Activated CD4-positive, alpha-beta T cell treated with anti-CD3 and anti-CD28 coated beads for 24 hours (primary cell): ENCODE measurements at places on chromosomes 4 and X.

DNA sequence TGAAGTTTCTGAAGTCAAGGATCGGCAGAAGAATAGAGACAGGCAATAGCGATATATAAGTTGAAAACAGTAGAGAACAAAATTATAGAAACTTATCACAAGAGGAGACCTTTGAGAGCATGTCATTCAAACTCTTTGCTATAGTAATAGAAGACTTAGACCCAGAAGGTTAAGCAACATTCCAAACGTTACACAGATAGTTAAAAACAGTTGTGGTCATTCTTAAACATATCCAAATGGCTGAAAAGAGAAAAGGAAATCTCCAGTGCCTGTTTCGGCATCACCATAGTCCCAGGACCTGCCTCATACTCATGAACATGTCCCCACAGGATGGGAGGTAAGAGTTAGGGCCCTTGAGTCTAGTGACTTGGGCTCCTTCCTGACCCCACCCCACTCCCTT, 258.1 kb upstream of the NOCT start:
- DNase-seq, result no peak

- DNase-seq, result no peak
These were observed 178.1 kb downstream of the MAML3 start for GRCh38 chr4:139975830-139976272.

DNA sequence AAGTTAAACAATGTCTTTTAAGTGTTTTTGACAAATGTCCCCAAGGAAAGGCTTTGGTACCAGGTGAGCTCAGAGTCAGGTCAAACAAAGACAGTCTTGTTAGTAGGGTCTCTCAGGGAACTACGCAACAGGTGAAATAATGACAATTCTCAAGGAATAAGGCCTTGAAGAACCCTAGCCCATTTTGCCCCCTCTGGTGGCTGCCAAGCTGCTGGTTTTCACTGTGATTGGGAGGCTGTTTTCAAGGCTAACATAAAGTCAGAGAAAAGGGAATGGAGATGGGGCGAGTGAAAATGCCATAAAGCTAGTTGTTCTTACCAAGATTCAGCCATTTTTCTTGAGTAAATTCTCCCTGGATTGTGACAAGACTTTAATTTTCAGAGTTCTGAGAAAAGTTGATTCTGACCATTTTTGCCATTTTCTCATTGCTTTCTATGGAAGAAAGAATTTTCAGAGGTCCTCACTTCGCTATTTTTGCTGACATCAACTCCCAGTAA, 58.7 kb downstream of the RWDD4 start:
- no peak for DNase-seq

- no peak for DNase-seq
These were observed 239.7 kb downstream of the QDPR start for GRCh38 chr4:17272154-17272553.

DNA sequence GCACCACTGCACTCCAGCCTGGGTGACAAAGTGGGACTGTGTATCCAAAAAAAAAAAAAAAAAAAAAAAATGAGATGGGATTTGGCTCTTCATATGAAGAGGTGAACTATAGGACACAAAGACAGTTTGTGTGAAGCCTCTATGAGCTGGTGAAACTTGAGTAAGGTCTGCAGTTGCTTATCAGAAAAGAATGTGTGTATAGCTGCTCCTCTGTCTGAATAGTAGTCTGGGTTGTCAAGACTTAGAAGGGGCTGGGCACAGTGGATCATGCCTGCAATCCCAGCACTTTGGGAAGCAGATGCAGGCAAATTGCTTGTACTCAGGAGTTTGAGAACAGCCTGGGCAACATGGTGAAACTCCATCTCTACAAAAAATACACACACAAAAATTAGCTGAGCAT, 82.8 kb downstream of the ARSF start:
- DNase-seq, result no peak

- no peak for DNase-seq
These were observed 213.3 kb downstream of the DTHD1 start for GRCh38 chr4:36494747-36495146.

GRCh38 chr4:48967631-48968030, 18.4 kb upstream of the CWH43 start:
- no peak for DNase-seq

- peak; percentile 48 for DNase-seq
These were observed 10.7 kb upstream of the DLG3 start for GRCh38 chrX:70433848-70434351.

DNA sequence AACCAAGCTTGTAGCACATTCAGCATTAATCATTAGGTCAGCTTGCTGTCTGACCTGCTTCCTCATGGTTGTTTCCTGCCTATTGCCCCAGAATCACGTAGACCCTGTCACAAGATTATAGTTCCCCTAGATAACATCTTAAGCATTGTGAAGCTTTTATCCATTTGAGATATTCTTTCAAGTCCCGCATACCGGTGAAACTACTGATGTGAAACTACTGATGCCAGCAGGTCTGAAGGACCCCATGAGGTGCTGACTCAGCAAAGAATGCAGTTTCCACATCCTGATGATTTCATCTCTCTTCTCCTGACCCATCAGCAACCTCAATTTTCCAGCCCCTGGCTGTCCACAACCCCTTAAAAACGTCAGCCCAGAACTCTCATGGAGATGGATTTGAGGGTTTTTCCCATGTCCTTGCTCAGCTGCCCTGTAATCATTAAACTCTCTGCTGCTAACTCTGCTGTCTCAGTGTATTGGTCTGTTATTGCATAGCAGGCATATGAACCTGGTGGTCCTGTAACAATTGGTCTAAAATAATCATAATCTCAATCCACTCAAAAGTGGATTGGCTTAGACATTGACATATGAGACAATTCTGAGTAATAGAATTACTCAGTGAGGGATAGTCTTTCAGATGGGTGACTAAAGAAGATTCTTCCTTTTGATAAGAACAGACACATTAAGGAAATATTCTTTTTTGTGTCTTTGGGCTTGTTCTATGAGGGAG, 26.3 kb upstream of the UBA6 start:
- no peak for DNase-seq

- DNase-seq, result no peak
These were observed 638.4 kb downstream of the IL1RAPL1 start for GRCh38 chrX:29225670-29226069.

GRCh38 chrX:9519546-9520216, 54.8 kb downstream of the TBL1X start:
- DNase-seq, result no peak

DNA sequence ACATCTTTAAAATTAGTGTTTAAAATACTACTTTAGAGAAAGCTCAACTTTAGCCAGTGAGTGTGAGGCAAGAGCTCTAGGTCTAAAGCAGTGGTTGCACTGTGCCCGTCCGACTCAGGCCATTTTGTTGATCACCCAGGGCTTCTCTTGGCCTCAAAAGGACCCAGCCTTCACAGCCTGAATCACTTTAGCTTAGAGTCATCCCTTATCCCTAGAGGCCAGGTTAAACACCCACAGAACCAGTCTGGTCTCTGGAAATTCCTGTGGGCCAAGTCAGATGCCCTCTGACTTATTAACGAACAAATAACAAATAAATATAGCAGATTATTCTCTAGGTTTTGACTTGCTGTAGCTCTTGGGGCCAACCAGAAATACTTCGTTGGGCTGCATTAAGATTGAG, 102.3 kb downstream of the WWC2 start:
- DNase-seq, result no peak

DNA sequence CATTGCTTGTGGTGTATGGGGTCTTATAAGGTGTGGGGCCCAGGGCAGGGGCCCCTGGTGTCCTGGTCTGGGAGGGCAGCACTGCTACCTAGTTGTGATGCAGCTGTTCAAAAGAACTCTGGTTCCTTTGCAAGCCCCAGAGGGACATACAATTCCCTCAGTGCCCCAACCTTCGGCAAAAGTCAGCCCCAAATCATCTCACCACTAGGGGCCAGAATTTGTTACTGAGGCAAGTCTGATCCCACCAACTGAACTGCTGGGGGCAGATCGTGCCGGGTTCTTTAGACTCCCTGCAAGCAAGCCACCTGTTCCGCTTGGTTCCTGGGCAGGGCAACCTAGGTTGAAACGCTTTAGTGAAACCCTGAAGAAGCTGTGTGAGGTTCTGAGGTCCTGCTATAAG, 180.1 kb upstream of the S100G start:
- DNase-seq, result no peak

GRCh38 chrX:136794080-136794479, 13.3 kb upstream of the ARHGEF6 start:
- DNase-seq, result no peak

GRCh38 chr4:86918539-86919072, 16.2 kb upstream of the AFF1 start:
- DNase-seq, result no peak

DNA sequence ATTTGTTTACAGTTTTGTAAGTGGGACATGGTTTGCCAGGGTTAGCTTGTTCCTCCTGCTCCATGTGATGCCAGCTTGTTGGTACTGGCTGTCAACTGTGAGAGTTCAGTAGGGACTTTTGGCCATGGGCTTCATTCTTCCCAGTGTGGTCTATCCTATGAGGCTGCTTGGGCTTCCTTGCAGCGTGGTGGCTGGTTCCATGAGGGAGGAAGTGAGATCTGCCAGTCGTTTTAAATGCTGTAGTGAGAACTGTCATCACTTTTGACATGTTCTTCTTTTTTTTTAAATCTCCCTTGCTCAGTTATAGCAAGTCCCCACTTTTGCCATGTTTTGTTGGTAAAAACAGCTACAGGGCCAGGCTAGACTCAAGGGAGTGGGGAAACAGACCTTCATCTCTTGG, 15.9 kb downstream of the NSD2 start:
- no peak for DNase-seq

DNA sequence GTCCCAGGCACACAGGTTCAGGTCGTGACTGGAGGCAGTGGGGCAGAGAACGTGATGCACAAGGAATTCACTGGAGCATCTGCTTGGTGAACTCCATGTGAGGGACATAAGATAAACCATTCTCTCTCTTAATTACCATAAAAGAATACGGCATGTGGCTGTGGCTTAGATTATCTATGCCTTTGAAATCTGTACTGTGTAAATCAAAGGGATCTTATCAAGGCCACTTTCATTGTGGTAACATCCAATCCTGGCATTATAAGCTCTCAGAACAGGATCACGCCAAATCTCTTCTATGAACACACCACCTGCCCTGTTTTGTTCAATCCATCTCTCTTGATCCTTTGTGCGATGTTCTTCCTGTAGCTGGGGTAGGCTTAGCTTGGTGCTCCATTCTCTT, 192.3 kb downstream of the SPATA18 start:
- no peak for DNase-seq

- DNase-seq, result no peak
These were observed 78.8 kb downstream of the HADH start for GRCh38 chr4:108068442-108068841.

GRCh38 chrX:6225288-6225910, 3.3 kb downstream of the NLGN4X start:
- DNase-seq, result no peak

- DNase-seq, result no peak
These were observed 256.8 kb downstream of the TRIML1 start for GRCh38 chr4:188396037-188396436.

DNA sequence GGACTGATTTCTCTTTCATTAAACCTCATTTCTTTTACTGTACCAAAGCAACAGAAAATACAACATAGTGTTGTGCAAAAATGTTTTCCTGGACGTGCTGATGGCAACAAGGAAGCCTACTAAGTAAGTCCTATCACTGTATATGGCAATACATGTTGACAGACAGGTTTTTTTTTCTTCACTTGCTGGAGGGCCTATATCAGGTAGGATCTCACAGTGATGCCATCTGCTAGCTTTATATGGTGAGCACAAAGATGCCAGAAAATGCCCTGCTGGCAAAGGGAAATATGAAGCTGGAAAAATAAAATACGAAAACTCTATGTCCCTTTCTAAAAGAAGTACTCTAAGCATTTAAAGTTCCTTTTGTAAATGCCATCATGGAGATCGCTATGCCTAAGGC, 119.0 kb upstream of the PDLIM3 start:
- no peak for DNase-seq

DNA sequence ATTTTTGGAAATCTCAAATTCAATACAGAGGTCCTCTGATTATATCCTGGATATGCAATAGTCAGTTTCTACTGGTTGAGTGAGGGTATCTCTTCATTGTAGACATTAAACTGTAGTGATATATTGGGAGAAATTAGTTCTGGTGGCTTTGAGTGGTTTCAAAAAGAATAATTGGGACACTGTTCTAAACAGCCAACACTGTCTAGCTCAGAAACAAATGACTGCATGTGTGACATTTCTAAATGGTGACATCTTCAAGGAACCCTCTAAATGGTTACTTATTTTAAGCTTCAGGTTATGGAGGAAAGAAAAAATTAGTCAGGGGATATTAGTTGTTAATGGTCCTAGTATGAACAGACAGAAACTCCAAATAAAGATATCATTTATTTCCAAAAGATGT, 186.2 kb downstream of the LARP7 start:
- no peak for DNase-seq

DNA sequence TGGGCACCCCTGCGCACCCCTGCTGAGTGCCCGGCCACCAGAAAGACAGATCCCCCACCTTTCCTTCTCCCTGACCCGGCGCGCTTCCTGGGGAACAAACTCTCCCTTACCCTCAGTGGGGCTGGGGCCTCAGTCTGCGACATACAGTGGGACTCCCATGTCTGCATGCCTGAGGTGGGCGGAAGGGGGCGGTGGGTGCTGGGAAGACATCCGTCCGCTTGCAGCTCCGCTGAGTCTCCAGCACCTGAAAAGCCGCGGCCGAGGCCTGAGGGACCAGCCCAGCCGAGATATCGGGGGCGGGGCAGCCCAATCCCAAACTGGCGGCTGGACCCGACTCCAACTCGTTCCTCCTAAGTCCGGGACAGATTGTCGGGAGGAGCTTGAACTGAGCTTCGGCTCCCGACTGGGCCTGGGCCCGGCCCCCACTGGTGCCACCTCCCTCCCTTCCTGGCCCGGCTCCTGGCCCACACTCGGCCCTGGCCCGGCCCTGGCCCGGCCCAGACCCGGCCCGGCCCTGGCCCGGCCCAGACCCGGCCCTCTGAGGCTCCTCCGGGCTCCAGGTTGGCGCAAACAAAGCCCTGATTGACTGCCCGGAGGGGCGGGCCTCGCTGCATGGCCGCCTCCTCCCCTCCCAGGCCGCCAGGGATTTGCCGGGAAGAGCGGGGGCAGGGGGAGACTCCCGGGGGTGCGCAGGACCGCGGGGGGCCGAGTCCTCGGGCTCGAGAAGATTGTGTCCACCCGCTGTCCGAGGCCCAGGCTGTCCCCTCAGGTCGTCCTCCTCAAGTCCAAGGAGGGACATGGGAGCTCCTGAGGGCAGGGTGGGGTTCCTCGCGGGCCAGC, 877 bp upstream of the SLC16A2 start:
- no peak for DNase-seq

GRCh38 chr4:188989371-188989770, 850.1 kb downstream of the TRIML1 start:
- DNase-seq, result no peak

GRCh38 chr4:110042545-110043517, 130.1 kb downstream of the EGF start:
- no peak for DNase-seq

- no peak for DNase-seq
These were observed 54.3 kb downstream of the CLCN5 start for GRCh38 chrX:49976682-49977197.

DNA sequence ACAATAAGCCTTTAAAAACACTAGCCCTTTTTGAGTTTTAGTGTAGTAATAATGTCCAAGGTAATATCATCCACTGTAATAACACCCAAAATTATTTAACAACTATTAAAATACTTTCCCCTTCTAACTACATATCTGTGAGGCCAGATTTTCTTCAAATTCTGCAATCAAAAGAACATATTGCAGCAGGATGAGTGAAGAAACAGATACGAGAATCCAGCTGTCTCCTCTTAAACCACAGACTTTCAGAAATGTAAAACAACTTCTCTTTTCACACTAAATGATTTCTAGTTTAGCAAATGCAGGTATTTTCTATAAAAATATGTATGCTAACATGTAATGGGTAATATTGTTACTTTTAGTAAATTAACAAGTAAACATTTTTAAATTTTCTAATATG, 148.9 kb downstream of the PRDM5 start:
- no peak for DNase-seq
